ENCODE measurements at places on chromosomes 7 and 10. TPM values are rescaled to one million over a fixed set of nuclear protein-coding genes. Genes with fewer than 3 reads are reported as not detected.

The LIPN gene
- not detected for total RNA-seq

The NMT2 gene
- total RNA-seq, result 18.3 TPM

The ANXA8L1 gene
- not detected for total RNA-seq

The SPAM1 gene
- not detected for total RNA-seq

The NEBL gene
- 4.3 TPM for total RNA-seq

The ZNF746 gene
- 16.0 TPM for total RNA-seq

The PBLD gene
- 6.6 TPM for total RNA-seq

The OR2A14 gene
- not detected for total RNA-seq

The SNX13 gene
- 63.7 TPM for total RNA-seq

The LRRTM3 gene
- total RNA-seq, result under 0.01 TPM

The HECTD2 gene
- 10.9 TPM for total RNA-seq

The FBXL13 gene
- total RNA-seq, result 3.4 TPM

The ANXA8 gene
- 1.5 TPM for total RNA-seq

The ASB10 gene
- total RNA-seq, result not detected

The MPP7 gene
- total RNA-seq, result 2.7 TPM

The GDF2 gene
- not detected for total RNA-seq

The TRPV5 gene
- total RNA-seq, result not detected

The DENND11 gene
- total RNA-seq, result 10.2 TPM
